ENCODE measurements at places on chromosomes 3 and 15.

- no peak for DNase-seq
Observed at GRCh38 chr3:100936931-100937330, 56.3 kb downstream of the ABI3BP start.

- DNase-seq: no peak
Observed at GRCh38 chr3:80535286-80535685, 767.5 kb upstream of the ROBO1 start.

- no peak for DNase-seq
Observed at GRCh38 chr3:127702151-127702578, 29.4 kb downstream of the ABTB1 start.

DNA sequence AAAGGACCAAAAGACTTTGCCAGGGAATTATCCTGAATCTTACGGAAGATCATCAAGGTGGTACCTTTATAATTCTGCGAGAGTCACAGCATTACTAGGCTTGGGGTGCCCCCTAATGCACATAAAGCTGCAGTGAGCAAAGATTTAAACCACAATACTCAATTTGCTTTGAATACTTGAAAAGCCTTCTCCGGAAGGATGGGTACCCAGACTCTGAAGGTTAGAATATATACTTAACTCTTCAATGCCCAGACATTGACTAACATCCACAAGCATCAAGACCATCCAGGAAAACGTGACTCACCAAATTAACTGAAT lies 117.8 kb upstream of the KCNH8 start:
- no peak for DNase-seq

DNA sequence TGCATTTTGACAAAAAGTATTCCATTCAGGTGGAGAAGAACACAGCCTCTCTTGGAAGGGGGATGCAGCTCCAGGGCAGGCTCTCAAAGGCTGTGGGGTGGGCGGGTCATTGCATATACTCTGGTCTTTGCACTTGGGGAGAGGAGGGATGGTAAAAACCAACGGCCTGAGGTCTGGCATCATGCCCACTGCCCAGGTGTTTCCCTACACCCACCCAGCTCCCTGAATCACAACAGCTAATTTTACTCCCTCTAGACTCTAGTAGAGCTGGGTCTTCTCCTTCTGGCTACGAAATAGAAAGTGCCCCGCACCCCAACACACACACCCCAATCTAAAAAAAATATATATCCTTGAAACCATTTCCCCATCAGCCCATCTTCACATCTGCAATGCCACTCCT lies 1.0 kb downstream of the MYLK start:
- no peak for DNase-seq

GRCh38 chr3:11671648-11672100 lies 28.0 kb upstream of the VGLL4 start:
- no peak for DNase-seq

All from stimulated activated CD8-positive, alpha-beta memory T cell treated with anti-CD3 and anti-CD28 coated beads, Interleukin-2, amount 100 ng/mL, for 48 hours (primary cell).